ENCODE measurements at places on chromosomes 13 and 19. TPM values are rescaled to one million over a fixed set of nuclear protein-coding genes. Genes with fewer than 3 reads are reported as not detected.

- DNase-seq: no peak
Measured at GRCh38 chr13:106372199-106373155, 163.0 kb downstream of the EFNB2 start.

DNA sequence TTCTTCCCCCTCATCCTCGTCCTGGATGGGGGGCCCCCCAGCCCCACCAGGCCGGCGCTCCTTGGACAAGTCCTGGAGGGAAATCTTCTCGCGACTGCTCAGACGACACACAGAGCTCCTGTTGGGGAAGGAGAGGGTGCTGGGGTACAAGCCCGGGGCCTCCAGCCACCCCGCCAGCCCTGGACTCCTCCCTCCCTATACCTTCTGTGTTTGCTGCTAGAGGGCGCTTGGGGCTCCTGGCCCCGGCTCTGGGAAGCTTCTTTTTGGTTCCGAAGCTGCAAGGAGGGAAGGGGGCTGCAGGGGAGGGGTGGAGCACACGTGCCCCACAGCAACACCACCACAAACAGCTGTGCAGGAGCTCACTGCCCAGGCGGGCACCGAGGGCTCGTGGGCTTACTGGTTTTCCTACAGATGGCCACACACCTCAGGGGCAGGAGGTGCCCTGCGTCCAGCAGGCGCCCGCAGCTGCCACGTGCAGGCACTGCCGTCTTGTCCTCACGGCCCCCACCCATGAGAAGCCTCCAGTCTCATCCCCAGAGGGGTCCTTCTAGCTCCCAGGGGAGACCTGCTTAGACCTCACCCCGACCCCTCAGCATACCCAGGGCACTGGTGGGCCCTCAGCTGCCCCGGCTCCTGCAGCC lies 20.5 kb downstream of the EPS8L1 start:
- DNase-seq: no peak

DNA sequence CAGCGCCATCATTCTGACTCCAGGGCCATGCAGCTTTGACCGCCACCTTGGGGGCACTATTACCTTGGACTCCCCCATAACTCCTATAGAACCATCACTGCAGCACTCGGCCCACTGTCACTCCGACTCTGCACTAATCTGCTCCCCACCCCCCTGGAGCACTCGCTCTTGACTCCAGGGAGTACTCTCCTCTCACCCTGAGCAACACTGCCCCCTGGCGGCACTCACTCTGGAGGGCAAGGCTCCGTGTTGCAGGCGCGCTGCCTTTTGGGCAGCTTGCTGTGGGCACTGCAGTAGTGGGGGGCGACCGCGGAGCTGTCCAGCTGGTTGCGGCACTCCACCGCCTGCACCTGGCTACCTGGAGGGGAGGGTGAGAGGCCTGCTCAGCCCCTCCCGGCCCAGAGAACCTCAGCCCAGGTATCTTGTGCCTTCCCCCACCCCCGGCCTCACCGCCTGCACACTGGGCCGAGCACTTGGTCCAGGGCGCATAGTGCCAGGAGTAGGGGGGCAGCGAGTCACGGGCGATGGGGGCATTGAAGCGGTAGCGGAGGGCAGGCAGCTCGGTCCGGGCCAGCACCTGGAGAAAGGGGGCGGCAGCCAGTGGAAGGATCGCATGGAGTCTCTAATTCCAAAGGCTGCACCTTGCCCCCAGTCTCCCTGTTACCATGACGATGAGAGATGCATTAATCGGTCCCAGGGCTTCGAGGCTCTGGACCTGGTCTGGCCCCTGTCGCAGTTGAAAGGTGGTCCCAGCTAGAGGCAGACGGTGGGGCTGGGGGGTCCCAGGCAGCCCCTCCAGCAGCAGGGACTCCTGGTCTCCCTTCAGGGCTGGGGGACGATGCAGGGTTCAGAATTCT lies 8.9 kb upstream of the MYO1F start:
- DNase-seq: peak; percentile 52

DNA sequence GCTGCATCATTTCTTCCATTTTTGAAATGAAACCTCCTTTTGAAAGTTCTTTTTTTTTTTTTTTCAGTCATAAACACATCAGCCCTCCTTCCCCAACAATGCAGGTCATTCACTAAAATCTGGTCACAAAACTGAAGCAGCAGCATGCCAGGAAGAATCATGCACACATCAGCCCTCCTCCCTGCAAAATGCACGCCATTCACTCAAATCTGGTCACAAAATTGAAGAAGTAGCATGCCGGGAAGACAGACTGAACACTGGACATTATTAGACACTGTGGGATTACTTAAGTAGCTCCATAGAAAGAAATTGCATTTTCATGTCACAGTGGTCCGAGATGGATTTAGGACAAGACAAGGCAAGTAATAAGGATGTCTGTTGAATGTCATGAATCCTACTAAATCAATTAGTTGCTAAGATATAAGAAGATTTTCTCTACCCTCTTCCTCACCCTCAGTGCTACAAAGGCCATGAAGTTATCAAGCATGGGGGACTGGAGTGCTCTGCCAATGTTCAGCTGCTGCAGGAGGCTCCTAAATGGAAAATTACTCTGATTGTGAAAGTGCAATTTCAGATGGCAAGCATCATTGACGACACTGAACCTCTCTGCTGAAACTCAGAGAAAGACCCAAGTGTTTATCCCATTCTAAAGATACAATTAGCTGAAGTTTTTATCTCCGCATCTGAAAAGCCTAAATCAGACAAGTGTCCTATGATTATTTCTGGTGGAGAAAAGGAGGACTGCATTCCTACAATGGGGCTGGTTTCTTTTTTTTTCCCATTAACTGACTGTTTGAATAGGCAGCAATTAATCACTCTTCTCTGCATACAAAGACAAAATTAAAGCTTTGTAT lies 913.2 kb downstream of the DIAPH3 start:
- no peak for DNase-seq

- DNase-seq: no peak
Measured at GRCh38 chr19:19356901-19357566, 36.4 kb downstream of the MAU2 start.

GRCh38 chr19:50975766-50976165 lies 6.4 kb upstream of the KLK6 start:
- DNase-seq: no peak

DNA sequence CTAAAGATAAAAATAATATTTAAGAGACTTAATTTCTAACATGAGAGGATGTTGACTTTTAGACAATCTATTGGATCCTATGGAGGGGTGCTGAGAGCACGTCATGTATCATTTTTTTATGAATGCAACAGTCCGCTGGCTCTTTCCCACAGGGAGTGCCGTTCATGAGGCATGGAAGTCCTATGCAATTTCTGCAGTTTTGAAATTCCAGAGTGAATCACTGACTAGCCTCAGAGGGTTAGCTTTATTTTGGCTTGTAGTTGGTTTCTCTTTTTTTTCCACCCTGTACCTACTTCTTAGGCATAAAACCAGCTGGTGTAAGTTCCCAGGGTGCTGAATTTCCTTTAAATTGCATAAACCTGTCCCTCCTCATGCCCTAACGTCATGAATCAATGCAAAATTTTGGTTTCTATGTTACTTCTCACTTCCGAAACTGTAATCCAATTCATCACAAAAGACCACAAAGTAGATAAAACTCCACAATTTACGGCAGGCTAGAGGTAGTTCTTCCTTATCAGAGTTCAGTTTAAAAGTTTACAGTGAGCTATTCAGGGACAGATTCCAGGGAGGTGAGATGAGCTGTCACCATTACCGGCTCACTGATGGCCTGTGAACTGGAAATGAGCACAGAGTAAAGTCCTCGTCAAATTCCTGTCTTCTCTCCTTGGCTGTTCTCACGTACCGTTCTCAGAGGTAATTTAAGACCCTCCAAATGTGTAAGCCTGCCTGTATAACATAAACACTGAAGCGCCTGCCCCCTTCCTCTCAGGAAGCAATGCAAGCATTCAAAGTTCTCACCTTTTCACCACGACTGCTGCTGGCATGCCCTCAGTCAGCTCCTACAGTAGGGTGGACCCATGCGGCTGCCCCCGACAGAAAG lies 216.6 kb upstream of the SLC10A2 start:
- peak; percentile 64 for DNase-seq

GRCh38 chr13:112056739-112057438 lies 10.1 kb upstream of the SOX1 start:
- no peak for DNase-seq

- no peak for DNase-seq
Measured at GRCh38 chr13:71018995-71019394, 848.0 kb downstream of the DACH1 start.

GRCh38 chr19:6739883-6740588 lies 556 bp downstream of the TRIP10 start:
- peak; percentile 75 for DNase-seq

- DNase-seq: no peak
Measured at GRCh38 chr13:60701895-60702294, 304.9 kb downstream of the TDRD3 start.

- no peak for DNase-seq
Measured at GRCh38 chr13:23680845-23681669, 110.8 kb downstream of the TNFRSF19 start.

DNA sequence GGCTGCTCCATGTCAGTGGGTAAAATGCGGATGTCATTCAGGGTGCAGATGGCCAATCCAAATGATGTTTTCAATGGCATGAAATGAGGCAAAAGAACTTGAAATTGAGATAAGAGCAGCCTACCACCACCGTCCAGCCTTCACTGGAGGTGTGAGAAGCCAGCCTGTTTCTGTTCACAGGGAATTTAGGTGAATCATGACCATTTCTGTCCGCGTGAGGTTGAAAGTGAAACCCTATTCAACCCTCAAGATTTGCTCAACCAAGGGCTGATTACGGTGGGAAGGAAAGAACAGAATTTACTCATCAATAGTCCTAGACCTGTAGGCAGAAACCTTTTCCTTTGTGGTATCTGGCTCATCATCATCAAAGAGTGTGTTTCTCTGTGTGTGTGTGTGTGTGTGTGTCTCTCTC lies 370.7 kb downstream of the COG6 start:
- no peak for DNase-seq

- peak; percentile 96 for DNase-seq
Measured at GRCh38 chr13:74289861-74290773, 155.9 kb upstream of the KLF12 start.

- peak; percentile 53 for DNase-seq
Measured at GRCh38 chr19:49151267-49152118, 3.7 kb downstream of the HRC start.

DNA sequence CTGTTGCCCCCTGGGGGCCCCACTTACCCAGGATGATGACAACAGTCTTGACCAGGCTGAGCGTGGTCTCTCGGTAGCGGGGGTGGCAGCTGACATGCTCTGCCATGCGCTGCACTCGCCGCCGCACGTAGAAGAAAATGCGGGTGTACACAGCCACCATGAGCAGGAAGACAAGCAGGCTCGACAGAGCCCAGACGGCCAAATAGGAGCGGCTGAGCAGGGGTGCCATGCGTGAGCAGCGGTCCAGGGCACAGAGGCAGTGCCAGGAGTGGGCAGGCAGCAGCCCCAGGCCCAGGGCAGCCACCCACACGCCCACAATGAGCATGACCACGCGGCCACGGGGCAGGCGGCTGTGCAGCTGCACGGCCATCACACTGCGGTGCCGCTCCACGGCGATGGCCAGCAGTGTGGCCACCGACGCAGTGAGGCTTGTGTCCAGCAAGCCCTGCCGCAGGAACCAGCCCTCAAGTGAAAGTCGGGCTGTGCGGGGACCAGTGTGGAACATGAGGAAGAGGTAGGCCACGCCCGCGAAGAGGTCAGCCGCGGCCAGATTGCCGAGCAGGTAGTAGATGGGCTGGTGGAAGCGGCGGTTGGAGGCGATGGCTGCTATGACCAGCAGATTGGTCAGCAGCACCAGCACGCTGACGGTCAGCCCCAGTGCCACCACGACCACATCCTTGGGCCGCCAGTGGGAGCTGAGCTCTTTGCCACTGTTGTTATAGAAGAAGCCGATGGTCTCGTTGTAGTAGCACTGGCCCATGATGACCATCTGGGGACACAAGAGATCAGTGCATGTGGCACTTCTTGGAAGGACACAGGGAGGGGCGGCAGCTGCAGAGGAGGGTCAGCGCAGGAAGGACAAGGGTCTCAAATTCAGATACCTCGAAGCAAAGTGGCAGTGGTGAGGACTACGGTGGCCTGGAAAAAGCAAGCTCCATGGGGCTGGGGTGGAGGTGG lies 1.2 kb downstream of the LPAR2 start:
- no peak for DNase-seq

- no peak for DNase-seq
Measured at GRCh38 chr13:111623208-111623607, 302.8 kb downstream of the TEX29 start.

DNA sequence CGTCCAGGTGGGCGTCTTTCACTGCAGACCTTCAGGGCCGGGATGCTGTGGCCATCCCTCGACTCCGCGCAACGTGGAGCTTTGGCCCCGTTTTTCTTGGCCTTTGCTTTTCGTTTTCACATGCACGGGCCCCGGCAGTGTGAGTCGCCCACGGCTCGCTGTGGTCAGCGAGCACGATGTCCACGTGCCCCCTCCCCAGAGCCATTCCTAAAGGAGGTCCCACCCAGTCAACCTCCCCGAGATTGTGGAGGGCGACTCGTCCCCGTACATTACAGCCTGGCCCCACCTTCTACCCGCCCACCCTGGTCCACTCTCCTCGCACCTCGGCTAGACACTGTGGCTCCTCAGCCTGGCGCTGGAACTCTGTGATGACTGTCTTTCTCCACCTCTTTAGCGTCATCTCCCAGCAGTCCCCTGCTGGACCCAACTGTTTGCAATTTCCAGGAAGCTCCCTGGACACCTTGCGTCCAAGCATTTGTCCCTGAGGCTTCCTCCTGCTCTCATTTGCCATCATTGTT lies 405 bp downstream of the ZNF446 start:
- peak; percentile 28 for DNase-seq

GRCh38 chr13:24215732-24216131 lies 55.2 kb downstream of the SPATA13 start:
- no peak for DNase-seq

The GDF15 gene
- total RNA-seq: 10.0 TPM

The SLITRK1 gene
- total RNA-seq: not detected

The OR4F17 gene
- not detected for total RNA-seq

The HSH2D gene
- total RNA-seq: not detected

The SYT5 gene
- total RNA-seq: 0.53 TPM

The BRME1 gene
- total RNA-seq: 8.8 TPM

The DLEU7 gene
- total RNA-seq: not detected

The KLHL1 gene
- not detected for total RNA-seq

The PGLYRP2 gene
- not detected for total RNA-seq
